NCI-H1436 treated with DMSO at 0.1 percent for 48 hours (cell line): ENCODE measurements at places on chromosomes 5 and 9.

- DNase-seq = no peak
These were observed 576.1 kb downstream of the CDH12 start for GRCh38 chr5:22277006-22277405.

DNA sequence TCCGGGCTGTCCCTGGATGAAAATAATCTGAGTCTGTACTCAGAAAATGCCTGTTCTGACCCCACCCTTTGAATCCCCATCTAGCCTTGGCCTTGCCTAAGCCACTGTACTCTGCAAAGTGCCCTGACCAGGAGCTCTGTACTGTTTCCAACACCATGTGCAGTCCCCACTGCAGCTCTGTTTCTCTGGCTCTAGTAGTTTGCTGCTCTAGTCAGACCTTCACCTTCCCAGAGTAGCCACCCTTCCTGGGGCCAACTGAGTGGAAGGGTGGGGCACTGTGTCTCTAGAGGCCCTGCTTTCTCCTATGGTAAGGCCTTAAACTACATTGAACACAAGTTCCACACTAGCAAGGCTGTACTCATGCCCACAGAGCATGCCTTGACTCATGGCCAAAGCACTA, 31.9 kb downstream of the P4HA2 start:
- no peak for DNase-seq

GRCh38 chr5:24645483-24645882, 705 bp upstream of the CDH10 start:
- no peak for DNase-seq

DNA sequence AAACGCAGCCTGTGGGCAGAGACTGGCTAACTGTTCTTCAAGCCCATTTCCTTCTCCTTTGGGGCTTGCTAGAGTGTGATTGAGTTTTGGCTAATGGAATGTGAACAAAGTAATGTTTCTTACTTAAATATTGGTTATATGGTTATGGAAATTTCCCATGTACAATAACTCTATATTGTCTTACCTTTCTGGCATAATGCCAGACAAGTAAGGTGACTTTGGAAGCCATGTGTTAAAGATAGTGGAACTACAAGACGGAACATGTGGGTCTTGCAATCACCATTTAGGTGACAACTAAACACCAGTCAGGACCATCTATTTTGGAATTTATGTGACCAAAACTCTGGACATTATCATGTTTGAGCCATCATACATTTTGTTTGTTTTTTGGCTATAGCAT, 260.2 kb downstream of the CCDC171 start:
- DNase-seq = no peak

GRCh38 chr9:132541870-132542830, 40.3 kb upstream of the BARHL1 start:
- no peak for DNase-seq

DNA sequence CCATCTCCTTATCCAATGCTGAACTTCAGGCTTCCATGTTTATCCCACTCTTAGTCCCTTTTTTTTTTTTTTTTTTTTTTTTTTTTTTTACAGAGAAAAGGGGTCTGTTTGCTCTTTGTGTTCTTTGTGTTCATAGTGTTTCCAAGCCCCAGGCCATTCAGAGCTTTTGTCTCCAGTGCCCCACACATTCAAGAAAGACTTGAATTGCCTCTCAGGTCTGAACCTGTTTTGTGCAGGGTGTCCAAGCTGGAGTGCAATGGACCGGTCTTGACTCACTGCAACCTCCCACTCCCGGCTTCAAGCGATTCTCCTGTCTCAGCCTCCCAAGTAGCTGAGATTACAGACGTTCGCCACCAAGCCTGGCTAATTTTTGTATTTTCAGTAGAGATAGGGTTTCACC, 191.2 kb downstream of the PALM2AKAP2 start:
- no peak for DNase-seq

DNA sequence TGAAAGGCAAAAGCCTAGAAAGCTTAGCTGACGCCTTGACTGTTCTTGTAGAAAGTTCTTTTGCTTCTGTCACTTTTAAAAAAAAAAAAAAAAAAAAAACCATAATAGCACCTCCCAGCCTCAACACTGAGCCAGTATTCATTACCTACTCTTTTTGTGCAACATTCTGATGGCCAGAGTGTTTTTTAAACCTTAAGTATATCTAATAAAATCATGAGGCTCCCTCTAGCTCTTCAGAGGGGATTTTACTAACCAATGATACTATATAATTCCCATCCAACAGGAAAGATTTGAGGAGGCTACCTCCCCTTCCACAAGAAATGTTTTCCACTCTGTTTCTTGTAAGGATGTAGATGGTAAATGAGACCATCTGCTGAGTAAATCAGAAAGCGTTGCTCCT, 3.9 kb downstream of the BNC2 start:
- DNase-seq = no peak

GRCh38 chr9:73782166-73782565, 630.5 kb downstream of the ANXA1 start:
- no peak for DNase-seq

DNA sequence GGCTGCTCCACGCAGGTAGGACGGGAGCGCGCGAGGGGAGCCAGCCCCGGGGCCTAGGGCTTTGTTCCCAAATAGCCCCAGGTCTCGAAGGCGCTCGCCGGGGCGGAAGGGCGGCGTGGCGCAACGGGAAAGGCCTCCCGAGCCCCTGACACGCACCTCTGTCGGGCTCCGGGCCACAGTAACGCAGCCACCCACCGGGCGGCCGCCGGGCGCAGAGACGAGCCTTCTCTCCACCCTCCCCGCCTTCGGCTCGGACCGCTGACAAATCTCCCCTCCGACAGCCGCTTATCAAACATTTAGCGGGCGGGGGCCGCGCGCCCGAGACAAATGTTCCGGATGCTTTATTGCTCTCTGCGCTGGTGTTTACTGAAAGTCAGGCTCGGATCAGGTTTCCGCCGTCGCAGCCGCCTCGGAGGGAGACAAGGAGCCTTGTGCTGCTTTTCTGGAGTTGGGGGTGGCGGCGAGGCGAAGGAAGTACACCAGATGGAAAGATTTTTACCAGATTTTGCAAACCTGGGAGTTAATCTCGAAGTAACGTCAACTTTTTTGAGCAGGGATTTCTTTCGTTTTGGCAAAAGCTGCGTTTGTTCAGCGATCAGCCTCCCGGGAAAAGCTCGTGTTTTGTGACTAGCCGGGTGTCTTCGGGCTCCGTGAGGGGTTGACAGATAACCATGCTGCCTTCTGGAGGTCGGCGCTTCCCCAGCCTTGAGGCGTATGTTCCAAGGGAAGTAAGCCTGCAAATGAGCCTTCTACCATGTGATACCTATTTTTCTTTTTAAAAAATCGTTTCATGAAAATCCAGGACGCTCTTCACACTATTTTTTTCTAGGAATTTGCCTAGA, 950 bp downstream of the RGMB start:
- DNase-seq = no peak

GRCh38 chr5:141182248-141182647, at the start of gene PCDHB16:
Gene PCDHB16, plus strand, starts transcription at chr5:141182387. Its CDS starts 173 bp downstream, at chr5:141182560.
- DNase-seq = no peak

DNA sequence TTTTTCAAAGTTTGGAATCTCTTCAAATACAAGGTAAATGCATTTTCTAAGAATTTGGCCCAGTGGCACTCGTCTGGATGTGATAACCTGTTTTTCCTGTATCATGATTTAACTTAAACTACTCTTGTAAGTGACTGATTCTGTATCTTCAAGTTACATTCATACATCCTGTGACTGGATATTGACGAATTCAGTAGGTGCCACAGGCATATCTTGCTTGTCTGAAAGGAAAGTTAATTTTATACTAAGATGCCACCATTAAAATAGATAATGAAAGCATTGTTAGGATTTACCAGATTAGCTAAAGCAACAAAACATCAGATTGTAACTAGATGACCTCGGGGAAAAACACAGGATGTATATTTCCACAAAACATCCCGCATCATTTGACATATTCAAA, 175.3 kb upstream of the ZNF608 start:
- DNase-seq = no peak

GRCh38 chr9:98457726-98458370, 202.4 kb upstream of the TBC1D2 start:
- no peak for DNase-seq

DNA sequence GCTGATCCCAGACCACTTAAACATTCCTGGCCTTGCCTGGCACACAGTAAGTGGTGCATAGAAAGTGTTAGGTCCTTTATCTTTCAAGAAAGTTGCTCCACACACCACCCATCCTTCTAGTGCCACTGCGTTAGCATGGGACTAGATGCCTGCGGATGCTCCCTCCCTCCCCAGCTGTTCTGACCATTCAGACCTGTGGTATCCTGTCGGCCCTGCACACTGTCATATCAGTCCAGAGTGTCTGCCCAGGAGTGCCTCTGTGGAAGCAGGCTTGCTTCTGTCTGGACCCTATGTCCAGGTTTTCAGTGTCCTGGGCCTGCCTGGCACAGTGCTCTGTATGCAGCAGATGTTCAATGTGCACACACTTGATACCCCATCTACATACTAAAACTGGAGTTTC, 38.3 kb upstream of the SMU1 start:
- DNase-seq = no peak

GRCh38 chr9:1171546-1171945, 121.4 kb downstream of the DMRT2 start:
- DNase-seq = no peak

DNA sequence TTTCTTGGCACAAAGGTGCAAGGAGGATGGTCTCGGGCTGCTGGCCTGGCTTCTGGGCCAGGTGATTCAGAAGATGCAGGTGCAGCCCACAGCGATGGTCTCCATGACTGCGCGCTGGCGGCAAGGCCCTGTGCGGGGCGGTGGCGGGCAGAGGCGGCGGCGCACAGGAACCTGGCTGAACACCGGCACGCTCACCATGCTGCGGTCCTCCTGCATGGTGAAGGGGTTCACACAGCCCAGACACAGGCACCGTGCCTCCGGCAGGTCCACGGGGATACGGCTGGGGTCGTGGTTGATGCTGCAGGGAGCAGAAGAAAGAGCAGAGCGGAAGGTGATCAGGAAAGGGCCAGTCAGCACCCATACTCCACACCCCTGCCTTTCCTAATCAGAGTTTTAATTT, 4.8 kb downstream of the IL17B start:
- no peak for DNase-seq

DNA sequence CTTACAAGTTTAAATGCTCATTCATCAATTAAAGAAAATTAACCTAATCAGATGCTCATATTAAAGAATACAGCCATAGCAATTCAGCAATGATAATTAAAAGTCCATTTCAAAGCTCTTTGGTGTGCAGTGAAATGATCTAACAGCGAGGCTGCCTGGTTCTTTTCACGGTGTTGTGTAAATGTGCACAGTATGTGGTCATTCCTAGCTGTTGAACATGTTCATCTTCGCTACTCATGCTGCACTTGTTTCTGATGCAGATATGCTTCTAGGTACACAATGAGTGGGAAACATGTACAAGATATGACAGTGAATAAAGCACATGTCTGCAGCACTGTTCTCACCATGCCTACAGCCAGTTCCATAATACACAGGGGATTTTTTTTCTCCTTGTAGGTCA, 163.5 kb downstream of the NR2F1-AS1 start:
- DNase-seq = no peak

DNA sequence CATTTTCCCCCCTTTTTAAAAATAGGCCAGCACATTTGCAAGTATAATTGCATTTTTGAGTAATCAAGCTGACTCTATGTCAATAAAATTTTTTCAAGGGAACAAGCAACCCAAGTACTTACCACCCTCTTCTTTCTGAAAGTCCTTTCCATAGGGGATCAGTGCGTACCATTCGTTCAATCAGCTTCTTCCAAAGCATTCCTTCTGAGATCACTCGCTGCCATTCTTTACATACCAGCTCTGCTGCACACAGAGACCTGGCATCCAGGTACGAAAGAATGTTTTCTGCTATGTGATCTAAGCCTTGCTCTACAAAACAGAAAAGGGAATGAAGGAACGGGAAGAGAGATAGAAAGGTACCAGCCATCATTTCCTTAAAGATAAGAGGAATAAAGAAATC, 106.6 kb downstream of the FBXW11 start:
- no peak for DNase-seq

DNA sequence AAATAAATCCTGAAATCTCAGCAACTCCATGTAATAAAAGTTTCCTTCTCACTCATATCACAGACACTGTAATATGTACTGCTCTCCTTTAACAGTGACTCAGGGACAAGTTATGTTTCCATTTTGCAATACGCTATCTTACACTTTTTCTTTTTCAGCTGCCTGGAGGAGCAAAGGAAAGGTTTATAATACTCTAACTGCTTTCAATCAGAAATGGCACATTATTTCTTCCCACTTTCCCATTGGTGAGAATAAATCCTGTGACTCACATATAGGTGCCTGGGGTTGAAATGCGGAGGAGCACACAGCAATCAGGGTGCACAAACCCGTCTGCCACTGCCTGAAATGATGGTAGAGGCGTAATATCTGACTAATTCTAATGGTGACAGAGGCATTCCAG, 186.6 kb downstream of the HINT1 start:
- no peak for DNase-seq

- DNase-seq = no peak
These were observed 207.8 kb upstream of the TARS1 start for GRCh38 chr5:33232731-33233505.
